ENCODE measurements at places on chromosomes 11 and 22.

- H3K4me1 ChIP-seq, result peaks cover 36% of the 10 kb centered on the region
- H3K27me3 ChIP-seq, result no peaks in the 10 kb centered on the region
- H3K4me3 ChIP-seq, result no peak overlapping the region
- no peak overlapping the region for H3K27ac ChIP-seq
- no peaks in the 10 kb centered on the region for H3K36me3 ChIP-seq
- DNase-seq, result no peak
Measured at GRCh38 chr11:128336203-128336602, 251.2 kb downstream of the ETS1 start.

GRCh38 chr22:39109361-39109760 is 12.3 kb downstream of the APOBEC3H start:
- H3K36me3 ChIP-seq, result no peaks in the 10 kb centered on the region
- peaks cover 11% of the 10 kb centered on the region for H3K27me3 ChIP-seq
- peaks cover 6% of the 10 kb centered on the region for H3K4me1 ChIP-seq
- no peak overlapping the region for H3K27ac ChIP-seq
- H3K4me3 ChIP-seq, result no peak overlapping the region

- no peaks in the 10 kb centered on the region for H3K36me3 ChIP-seq
- H3K4me1 ChIP-seq, result peaks cover 18% of the 10 kb centered on the region
- no peak overlapping the region for H3K4me3 ChIP-seq
- no peak for DNase-seq
Measured at GRCh38 chr22:20279662-20280134, 11.6 kb upstream of the RTN4R start.

DNA sequence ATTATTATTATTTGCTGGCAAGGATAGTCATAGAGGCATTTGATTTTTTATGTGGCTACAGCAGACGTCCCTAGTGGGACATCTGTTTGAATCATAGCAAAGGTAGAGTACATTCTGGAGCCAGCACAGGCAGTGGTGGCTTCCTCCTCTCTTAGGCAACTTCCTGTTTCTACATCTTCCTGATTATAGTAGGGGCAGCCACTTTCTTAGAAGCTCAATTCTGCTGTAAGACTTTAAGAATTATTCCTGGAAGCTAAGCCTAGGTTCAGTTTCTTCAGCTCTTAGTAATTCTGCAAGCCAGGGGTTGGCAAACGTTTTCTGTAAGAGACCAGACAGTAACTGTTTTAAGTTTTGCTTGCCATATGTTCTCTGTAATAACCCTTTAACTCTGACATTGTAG is 129.3 kb upstream of the TENM4 start:
- H3K27me3 ChIP-seq, result no peaks in the 10 kb centered on the region
- no peak for DNase-seq
- no peaks in the 10 kb centered on the region for H3K36me3 ChIP-seq
- H3K4me1 ChIP-seq, result no peaks in the 10 kb centered on the region

- no peaks in the 10 kb centered on the region for H3K27me3 ChIP-seq
- peaks cover 11% of the 10 kb centered on the region for H3K4me1 ChIP-seq
- peaks cover 14% of the 10 kb centered on the region for H3K36me3 ChIP-seq
- H3K27ac ChIP-seq, result peak overlapping the region; percentile 61
- DNase-seq, result peak; percentile 69
- H3K4me3 ChIP-seq, result no peak overlapping the region
Measured at GRCh38 chr22:29670626-29671025, 49.2 kb upstream of the CABP7 start.

Data from neuronal stem cell (in vitro differentiated cells).